Midbrain (tissue), 1 donor: ENCODE measurements at places on chromosomes 12 and 14.

DNA sequence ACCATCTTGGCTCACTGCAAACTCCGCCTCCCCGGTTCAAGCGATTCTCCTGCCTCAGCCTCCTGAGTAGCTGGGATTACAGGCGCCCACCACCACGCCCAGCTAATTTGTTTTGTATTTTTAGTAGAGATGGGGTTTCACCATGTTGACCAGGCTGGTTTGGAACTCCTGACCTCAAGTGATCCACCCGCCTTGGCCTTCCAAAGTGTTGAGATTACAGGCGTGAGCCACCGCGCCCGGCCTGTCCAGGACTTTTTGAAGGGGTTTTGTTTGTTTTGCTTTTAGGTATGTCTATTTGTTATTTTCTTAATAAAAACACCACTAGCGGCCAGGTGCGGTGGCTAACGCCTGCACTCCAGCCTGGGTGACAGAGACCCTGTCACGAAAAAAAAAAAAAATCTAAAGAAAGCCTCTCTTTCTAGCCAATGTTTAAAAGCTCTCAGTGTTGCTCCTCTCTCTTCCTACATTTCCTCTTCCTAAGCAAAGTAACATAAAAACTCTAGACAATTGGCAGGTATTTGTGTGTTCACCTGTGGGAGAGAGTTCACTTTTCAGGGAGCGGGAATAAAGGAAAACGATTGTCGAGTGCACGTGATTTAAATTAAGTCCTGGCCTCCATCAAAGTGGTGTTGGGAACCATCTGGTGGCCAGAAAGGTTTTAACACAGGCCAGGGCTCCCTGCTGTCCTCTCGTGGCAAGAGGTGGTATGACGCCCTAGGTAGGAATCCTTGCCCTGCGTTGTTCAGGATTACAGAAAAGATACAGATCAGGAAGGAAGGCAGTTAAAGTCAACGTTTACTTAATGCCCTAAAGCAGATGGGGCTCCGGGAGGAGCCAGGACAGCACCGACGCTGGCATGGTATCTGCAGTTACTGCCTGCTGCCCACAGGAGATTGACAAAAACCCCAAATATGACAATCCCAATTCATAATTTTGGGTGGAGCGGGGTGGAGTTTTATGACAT, 36.2 kb upstream of the ATP23 start:
- peak; percentile 87 for DNase-seq

GRCh38 chr14:89166633-89167032, 250.4 kb downstream of the FOXN3 start:
- DNase-seq: no peak

GRCh38 chr14:60647081-60647836, 2.0 kb downstream of the SIX1 start:
- no peak for DNase-seq

DNA sequence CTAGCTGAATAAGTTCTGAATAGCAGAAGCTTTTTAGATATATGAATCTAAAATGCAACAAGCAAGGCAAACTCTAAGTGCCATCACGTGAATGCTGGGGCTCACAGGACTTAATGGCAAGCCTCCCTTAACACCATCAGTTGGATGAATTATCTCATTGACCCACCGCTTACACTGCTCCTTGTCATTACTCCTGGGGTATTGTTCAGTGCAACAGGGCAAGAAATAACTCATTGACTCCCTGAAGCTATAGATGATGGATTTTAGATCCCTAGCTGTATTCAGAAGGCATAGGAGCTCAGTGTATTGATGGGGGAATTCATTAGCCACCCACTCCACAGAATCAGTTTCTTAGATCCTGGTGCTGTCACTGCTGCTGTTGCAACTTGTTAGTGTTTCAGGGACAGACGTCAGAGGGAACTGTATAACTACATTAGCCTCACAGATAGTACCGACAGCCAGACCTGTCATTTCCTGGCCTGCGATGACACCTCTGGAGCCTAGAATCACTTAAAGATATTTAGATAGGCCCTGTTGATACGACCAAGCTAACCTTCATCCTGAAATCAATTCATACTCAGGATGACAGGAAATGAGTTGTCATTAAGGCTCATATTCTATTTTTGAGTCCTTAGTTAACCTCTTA, 735.3 kb downstream of the DIO2 start:
- no peak for DNase-seq

DNA sequence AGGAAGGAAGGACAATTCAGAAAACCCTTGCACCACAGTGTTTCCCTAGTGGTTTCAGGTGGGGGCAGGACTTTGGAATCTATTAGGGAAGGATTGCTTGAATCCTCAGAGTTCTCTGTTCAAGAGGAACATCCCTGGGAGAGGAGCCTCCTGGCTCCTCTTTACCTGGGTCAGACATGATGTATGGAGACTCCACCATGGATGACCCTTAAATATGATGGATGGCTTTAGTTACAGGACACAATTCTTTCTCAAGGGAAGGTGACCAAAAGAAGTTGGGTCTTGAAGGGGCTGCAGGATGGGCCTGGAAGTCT, 396.6 kb downstream of the NRXN3 start:
- DNase-seq: no peak

DNA sequence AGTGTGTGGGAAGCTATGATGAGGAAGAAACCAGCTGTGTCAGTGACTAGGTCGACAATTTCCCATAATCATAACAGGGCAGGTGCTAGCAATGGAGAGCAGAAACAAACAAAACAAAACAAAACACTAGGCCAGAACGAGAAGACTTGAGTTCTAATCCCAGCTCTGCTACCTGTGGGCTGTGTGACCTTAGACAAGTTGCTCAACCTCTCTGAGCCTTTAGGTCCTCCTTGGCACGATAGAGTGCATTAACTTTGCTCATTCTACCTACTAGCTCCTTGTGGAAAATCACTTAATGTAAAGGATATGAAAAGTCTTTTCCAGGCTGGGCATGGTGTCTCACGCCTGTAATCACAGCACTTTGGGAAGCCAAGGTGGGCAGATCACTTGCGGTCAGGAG, 11.2 kb downstream of the HHIPL1 start:
- no peak for DNase-seq

DNA sequence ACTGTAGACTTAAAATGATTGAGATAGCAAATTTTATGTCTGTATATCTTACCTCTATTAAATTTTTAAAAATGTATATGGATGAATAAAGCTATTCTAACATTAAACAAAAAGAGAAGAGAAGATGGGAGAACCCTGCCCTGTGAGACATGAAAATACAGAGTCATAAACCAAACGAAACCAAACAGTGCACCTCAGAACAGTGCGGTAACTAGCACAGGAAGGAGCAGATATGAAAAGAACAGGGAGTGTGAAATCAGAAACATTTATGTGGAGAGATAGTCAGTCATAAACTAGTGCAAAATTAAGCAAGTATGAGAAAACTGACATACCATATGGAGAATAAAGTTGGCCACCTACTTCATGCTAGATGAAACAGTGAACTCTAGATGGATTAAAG, 135.1 kb downstream of the ERC1 start:
- no peak for DNase-seq

DNA sequence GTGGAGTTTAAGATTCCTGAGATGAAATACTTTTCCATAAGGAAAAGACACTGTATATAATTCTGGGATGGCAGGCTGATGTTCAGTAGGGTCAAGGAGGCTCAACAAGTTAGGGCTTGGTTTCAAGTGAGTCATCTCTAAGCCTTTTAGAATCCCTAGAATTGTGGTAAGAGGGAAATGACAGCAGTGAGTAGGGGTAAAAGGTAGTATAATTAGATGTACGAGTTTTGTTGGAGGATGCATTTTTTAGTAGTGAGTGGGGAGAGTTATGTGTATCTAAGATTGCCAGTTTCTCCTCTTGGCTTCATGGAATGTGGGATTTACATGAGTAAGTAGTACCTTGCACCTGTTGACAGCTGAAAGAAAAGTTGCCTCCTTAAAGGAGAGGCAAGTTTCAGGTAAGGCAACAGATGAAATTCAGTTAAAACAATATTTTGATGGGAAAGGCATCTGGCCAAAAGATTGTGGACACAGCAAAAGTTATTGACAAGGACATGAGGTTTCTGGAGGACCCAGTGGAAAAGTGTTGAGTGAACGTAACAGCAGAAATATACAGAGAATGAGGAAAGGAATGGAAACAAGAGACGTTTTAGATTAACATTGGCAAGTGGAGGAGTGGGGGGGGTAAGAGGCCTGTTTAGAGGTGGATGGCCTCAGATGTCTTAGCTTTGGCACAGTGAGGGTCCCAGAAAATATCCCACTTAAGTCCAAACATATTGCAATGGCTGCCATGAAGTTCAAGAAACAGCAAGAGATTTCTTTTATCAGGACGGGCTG, 21.8 kb downstream of the LMO3 start:
- DNase-seq: no peak

DNA sequence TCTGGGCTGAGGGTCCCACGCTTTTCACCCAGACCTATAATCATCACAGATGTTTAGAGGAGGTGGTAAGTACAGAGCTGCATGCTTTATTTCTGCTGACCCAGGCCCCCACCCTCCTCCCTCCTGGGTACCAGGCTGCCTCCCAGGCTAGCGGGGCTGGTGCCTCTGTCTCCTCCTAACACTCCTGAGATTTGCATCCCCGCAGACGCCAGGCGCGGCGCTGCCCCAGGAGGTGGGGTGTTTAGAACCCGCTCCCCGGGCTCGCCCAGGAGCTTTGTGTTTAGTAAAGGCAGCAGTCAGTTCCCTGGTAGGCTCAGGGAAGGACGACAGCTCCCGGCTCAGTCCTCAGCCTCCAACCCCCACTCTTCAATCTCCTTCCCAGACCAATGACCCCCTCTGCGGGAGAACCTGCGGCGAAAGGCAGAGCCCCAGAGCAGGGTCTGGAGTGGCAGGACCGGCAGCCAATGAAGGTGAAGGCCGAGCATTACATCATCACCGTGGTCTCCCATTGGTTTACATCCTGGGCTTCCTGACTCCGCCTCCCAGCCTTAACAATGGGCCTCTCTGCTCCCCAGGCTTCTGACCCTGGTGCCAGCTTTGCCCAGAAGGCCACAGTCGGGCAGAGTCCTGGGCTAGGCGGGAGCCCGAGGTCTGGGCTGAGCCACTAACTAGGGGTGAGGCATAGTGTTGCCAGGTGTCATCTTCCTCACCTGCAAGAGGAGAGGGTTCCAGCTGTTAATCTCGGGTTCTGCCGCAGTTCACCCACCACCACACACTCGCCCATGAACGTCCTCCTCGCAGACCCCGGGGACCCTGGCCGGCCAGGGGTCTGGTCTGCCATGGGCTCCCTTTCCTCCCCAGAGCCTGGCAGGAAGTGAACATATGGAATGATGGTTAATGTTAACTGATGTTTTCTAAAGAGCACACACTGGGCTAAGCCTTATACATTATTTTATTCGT, 57.5 kb downstream of the CALM1 start:
- DNase-seq: peak; percentile 97

- DNase-seq: no peak
Measured at GRCh38 chr12:92942905-92943304, 13.8 kb upstream of the EEA1 start.

GRCh38 chr14:80269353-80269925, 58.1 kb upstream of the DIO2 start:
- no peak for DNase-seq

GRCh38 chr12:8781381-8782127, 40.9 kb upstream of the A2ML1 start:
- no peak for DNase-seq

DNA sequence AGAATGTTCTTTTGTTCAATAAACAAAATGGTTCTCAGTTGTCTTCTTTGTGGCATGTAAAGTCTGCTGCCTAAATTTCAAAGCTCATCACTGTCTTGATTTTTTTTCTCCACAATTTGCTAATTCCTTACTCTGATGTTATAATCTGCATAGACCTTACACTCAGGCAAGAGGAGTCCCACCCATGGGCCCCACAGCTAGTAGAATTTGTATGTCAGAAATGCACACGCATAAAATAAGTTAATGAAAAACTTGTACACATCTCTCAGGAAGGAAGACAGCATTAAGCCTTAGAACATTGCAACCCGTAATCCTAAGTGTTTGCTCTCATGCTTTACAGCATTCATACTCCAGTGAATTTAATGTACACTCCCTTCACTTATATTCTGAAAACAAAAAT, 280.8 kb downstream of the ATXN7L3B start:
- no peak for DNase-seq

DNA sequence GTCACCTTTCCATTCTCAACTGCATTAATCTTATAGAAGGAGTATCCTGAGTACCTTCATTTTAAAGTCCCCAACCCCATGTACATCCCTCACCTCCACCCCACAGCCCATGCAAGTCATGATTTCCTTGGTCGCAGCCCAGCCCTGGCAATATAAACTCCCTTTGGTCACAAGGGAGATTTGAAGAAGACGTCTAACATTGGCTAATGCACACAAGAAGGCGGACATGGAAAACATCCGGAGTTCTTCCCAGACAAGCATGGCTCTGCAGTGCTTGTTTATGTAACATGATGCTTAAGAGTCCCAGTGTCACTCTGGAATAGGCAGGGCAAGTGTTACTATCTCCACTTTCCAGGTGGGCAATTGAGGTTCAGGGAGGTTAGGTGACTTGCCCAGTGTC, 277.6 kb downstream of the DPF3 start:
- no peak for DNase-seq

DNA sequence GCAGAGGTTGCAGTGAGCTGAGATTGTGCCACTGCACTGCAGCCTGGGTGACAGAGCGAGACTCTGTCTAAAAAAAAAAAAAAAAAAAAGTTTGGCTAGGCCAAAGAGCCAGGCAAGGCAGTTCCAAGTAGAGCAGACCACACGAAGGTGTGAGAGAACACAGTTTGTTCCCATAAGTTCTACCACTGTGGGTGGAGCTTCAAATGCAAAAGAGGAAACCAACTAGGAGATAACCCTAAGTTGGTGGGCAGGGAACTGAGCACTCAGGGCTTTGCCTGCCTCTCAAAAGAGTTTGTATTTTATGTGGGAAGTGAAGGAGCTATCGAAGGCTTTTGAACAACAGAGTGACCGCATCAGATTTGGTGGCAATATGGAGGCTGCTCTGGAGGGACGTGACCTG, 15.1 kb downstream of the SOCS2 start:
- no peak for DNase-seq

DNA sequence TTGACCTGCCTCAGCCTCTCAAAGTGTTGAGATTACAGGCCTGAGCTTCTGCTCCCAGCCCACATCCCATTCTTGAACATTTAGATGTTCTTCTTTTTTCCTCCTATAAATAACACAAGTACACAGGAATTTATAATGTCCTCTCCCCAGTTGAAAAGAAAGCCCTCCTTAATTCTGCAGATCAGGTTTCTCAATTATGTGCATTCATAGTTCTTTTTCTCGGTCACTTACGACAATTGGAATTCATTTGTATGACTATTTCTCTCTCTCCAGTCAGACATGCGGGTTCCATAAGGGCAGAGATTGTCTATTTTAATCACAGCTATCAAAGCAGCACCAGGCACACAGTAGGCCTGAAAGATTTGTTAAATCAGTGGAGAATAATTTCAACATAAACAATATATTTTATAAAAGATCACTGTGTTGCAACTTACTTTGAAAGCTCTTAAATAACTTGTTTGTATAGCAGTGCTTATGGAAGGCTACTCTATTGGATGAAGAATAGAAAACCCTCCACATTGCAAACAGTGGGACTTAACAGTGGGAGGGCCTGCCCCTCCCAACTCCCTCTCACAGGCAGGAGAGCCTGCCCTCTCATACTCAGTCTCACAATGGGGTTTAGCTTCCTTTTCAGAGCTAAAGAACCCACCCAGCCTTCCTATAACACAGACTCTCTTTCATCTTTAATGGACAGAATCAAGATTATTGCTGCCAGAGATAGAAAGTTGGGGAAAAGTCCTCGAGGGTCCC, 84.1 kb upstream of the TRAF3 start:
- no peak for DNase-seq

GRCh38 chr14:61080591-61081010, 99.6 kb downstream of the SLC38A6 start:
- DNase-seq: no peak

GRCh38 chr12:52178984-52179383, 12.8 kb downstream of the KRT80 start:
- DNase-seq: no peak
